ENCODE measurements at places on chromosomes 3 and 15.

- DNase-seq, result no peak
These were observed 149.3 kb downstream of the FMN1 start for GRCh38 chr15:33045066-33045810.

DNA sequence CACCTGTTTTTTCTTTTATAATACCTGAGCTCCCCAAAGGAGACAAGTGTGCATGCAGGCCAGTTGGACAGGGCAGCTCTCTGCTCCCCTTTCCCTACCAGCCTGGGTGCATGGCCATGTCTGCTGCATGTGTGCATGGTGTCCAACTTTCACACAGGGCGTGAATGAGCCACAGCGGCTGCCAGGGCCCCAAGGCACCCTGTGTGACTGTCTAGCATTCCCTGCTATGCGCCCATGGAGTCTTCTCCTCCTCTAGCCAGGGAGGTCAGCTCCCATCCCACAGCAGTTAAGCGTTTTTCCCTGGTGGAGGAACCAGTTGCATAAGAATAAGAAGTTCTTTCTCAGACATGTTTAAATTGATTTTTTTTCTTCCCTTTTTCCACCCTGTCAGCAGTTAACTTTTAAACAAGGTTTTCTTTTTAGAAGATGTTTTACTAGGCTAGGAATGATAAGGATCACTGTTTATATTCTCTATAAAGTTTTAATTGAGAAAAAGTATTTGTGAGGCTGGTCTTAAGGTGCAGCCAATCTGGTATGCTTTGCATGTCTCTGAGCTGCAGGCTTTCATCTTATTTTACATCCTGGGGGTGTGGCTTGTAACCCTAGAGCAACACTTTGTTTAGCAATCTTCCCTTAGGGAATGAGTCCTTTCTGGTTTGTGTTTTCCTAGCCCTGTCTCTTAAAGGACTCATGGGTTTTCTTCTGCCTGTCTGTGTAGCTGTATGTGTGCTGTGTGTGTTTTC, 20.5 kb upstream of the OR5H1 start:
- no peak for DNase-seq

- DNase-seq, result peak; percentile 93
These were observed 36.4 kb downstream of the CCDC80 start for GRCh38 chr3:112604536-112604935.

DNA sequence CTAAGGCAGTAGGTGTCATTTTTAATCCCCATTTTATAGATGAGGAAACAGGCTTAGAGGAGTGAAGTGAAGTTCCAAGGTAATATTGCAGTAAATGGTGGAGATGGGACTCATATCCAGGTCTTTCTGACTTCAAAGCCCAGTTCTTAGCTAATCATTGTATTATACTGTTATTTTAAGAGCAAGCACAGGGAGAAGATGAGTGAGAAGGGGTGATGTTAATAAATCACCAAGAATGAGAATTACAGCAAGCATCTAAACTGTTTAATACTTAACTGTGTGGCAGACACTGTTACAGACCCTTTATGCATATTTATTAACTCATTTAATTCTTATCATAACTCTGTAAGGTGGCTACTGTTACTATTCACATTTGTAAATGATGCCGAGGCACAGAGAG, 61.2 kb downstream of the VPS8 start:
- no peak for DNase-seq

- DNase-seq, result no peak
These were observed 50.4 kb upstream of the LARS2 start for GRCh38 chr3:45337839-45338470.

DNA sequence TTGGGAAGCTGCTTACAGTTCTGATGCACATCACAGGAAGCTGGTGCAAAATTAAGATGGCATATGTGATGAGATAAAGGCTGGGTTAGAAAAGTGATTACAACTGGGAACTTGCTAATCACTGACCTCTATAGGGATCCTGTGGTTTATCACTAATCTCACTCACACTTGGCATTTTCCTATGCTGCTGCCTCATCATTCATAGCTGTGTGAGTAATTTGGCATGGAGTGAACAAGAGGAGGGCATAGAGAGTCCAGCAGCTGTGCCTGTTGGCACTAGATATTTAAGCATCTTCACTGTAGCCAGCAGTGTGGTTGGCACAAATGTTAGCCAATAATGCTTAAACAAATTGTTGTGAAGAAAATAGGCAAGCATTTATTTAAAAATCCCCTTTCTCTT, 217.7 kb upstream of the CGNL1 start:
- peak; percentile 64 for DNase-seq

DNA sequence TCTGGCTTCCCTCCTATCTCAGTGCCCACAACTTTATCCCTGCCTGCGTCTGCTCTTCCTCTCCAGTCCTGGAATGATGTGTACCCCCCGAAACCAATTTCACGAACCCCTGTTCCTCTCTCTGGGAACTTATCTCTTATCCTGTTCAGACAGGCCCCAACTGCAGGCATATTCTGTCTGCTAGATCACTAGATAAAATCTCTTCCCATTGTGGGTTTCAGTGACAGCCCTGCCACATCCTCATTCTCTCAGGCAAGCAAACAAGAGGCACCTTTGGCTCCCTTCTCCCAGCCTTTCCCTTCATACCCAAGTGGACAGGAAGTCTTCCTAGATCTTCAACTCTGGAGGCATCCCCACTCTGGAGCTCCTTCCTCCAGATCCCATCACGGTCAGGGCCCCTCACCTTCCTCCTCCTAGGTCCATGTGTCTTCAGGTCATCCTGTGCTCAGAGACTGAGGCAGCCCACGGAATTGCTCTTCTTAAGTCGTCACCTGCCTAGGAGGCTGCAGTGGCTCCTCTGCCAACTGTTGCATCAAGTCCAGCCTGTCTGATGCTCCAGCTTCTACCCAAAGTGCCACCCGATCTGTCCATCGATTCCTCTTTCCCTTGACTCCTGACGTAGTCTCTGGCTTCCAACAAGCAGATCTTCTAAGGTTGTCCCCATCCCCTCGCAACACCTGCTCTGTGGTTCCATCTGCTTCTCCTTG, 190.8 kb downstream of the SLCO3A1 start:
- no peak for DNase-seq

- DNase-seq, result peak; percentile 25
These were observed 24.2 kb downstream of the PXYLP1 start for GRCh38 chr3:141255846-141256261.

DNA sequence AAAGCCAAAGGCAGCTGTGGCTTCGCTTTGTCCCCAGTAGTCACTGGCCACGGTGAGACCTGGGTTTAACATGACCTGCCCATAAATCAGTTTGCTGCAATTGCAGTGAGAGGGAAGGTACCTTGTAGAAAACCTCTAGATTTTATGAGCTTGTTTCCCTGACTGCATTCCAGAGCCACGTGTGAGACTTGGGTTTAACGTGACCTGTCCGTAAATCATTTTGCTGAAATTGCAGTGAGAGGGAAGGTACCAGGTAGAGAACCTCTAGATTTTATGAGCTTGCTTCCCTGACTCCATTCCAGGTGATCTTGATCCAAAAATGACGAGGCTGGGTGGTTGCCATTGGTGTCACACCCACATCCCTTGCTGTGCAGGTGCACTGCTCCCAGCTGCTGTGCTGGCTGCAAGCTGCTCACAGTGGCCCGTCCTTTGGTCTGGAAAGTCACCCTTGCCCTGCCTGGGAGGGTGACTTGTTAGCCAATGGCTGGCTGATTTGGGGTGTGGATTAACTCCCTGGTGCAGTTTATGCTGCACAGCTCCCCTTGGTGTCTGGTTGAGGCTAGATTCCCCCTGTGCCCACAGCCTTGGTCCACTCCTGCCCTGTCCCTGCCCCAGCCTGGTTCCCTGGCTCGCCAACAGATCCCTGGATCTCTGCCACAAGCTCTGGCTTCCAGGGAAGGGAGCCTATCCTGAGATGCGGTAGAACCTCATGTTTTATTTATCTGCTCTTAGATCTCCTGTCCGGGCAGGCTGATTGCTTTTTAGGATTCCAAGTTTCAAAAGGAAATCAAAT, 192.7 kb upstream of the CTDSPL start:
- no peak for DNase-seq

DNA sequence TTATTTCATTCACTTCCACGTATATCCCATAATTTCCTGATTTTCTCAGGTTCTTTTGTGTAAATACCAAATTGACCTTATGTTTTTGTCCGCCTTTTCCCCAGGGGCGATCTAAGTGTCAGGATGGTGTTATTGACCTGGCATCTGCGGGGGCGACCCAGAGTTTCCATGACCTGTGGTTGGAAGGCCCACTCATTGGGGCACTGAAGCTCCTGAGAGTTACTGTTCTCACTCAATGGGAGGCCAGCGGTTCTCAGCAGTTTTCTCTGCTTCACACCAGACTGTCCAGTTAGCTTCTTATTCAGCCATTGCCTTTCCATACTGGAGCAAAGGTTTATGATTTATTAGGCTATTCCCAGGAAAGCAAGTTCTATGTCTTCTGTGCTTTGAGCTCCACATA, 53.3 kb downstream of the B3GALNT1 start:
- no peak for DNase-seq

GRCh38 chr3:13879102-13879945, 547 bp downstream of the WNT7A start:
- DNase-seq, result no peak

DNA sequence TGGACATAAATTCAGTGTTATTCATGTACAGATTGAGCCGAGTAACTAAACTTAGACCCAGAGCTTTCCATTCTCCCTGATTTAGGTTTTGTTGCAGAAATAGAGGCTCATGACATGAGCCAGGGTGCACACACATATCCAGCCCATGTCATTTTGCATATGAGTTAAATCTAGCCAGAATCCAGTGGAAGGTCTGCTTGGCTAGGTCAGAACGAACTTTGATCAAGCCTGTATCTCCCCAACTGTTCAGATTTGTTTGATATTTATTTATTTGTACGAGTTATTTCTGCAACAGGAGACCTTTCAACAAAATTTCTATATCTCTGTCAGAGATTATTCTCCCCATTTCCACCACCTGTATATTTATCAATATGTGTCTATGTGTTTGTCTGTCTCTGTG, 247.5 kb upstream of the THBS1 start:
- DNase-seq, result no peak

- no peak for DNase-seq
These were observed 100.4 kb downstream of the CD47 start for GRCh38 chr3:107990433-107990832.

DNA sequence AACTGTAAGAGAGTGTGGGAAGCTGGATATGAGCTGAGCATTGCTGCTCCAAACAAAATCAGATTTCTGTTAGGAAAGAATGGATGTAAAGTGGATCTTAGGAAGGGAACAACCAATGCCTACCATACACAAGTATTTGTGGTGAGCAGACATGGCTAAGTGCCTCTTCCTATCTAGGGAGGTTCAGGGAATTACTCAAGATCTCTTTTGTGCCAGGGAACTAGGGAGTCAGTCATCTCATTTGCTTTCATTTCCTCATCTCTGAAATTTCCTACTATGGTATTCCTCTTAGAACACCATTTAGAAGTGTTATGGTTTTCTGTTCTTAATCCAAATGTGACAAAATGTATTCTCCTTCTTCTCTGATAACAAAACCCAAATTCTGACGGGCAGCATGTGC, 396.5 kb downstream of the FHIT start:
- DNase-seq, result no peak

DNA sequence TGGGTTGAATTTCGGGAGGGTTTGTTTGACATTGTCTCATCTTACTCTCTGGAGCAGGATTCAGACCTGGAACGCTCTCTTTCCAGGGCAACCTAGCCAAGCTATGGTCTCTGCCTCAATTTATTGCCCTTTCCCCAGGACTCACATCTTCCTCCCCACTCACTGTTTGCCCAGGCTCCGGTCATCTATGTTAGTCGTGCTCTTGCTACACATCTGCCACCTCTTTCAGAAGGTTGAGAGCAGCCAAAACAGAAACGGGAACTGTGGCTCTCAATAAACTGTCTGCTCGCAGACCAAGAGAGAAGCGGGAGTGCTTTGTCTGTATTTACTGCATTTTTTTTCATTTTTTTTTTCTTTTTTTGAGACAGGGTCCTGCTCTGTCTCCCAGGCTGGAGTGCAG, 81.6 kb downstream of the ST6GAL1 start:
- no peak for DNase-seq

GRCh38 chr3:72517921-72518424, 330.3 kb downstream of the SHQ1 start:
- peak; percentile 7 for DNase-seq

GRCh38 chr15:50506121-50506520, 40.3 kb downstream of the USP50 start:
- DNase-seq, result no peak

Measured in fibroblast of skin of back (primary cell).